HT-29 (cell line): ENCODE measurements at places on chromosomes 11 and 22. TPM values are rescaled to one million over a fixed set of nuclear protein-coding genes. Genes with fewer than 3 reads are reported as not detected.
A peak's percentile ranks its signal among the peaks of the same experiment; 100 is the strongest.

SEPTIN5 gene
- 0.42 TPM in 1 of 2 replicates, not detected in the other for total RNA-seq

GRCh38 chr22:45629469-45630089, 42.1 kb upstream of the ATXN10 start:
- DNase-seq: peak; percentile 35

DNA sequence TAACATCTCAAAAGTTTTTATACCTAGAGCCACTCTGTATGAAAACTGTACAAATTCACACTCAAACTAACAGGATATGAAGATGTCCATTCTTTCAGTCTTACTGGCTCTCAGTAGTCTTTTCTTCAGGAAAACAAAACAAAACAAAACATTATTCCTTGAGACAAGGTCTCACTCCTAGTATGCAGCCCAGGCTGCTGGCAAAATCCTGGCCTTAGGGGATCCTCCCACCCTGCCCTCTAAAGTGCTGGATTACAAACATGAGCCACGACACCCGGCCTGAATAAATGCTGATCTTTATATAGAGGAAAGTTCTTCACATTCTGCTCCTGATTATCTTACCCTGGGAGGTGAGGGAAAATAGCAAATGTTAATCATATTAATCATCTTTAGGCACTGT, 5.1 kb downstream of the APOL2 start:
- no peak for DNase-seq

- DNase-seq: no peak
Observed at GRCh38 chr11:31237819-31238760, 131.4 kb downstream of the DCDC1 start.

- no peak for DNase-seq
Observed at GRCh38 chr11:3042496-3043314, 14.5 kb downstream of the CARS1 start.
